ENCODE measurements at places on chromosomes 5 and 9. TPM values are rescaled to one million over a fixed set of nuclear protein-coding genes. Genes with fewer than 3 reads are reported as not detected.

DNA sequence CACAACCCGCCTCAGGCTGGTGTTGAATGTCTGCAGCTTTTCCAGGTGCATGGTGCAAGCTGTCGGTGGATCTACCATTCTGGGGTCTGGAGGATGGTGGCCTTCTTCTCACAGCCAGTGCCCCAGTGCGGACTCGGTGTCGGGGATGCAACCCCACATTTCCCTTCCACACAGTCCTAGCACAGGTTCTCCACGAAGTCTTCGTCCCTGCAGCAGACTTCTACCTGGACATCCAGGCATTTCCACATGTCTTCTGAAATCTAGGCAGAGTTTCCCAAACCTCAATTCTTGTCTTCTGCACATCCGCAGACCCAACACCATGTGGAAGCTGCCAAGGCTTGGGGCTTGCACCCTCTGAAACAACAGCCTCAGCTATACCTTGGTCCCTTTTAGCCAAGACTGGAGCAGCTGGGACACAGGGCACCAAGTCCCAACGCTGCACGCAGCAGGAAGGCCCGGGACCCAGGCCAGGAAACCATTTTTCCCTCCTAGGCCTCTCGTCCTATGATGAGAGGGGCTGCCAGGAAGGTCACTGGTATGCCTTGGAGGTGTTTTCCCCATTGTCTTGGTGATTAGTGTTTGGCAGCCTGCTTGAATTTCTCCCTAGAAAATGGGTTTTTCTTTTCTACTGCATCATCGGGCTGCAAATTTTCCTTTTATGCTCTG is 18.2 kb downstream of the PSIP1 start:
- peaks cover 47% of the 10 kb centered on the region for H3K4me1 ChIP-seq
- H3K27ac ChIP-seq, result peak overlapping the region; percentile 69
- no peak for DNase-seq
- peaks cover 2% of the 10 kb centered on the region for H3K36me3 ChIP-seq

DNA sequence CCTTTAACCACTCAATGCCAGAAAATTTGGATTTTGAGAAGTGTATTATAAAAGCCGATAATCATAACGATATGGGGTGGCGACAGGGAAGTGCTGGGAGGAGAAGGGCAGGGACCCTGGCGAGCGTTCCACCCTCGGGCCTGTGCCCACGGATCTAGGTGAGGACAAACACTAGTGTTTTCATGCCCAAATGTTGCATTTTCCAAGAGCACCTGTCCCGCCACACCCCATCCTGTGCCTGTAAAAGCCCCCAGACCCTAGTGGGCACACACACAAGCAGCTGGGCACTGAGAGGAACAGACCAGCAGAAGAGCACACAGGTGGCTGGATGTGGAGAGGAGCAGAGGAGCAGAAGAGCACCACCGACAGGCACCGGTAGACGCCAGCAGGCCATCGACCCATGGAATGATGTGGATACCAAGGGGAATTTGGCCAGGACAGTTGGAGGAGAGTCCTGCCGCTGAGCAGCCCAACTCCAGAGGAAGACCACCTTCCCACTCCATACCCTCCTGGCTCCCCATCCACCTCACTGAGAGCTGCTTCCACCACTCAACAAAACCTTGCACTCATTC is 315.0 kb downstream of the EDIL3 start:
- H3K36me3 ChIP-seq, result no peaks in the 10 kb centered on the region
- no peaks in the 10 kb centered on the region for H3K27me3 ChIP-seq

DNA sequence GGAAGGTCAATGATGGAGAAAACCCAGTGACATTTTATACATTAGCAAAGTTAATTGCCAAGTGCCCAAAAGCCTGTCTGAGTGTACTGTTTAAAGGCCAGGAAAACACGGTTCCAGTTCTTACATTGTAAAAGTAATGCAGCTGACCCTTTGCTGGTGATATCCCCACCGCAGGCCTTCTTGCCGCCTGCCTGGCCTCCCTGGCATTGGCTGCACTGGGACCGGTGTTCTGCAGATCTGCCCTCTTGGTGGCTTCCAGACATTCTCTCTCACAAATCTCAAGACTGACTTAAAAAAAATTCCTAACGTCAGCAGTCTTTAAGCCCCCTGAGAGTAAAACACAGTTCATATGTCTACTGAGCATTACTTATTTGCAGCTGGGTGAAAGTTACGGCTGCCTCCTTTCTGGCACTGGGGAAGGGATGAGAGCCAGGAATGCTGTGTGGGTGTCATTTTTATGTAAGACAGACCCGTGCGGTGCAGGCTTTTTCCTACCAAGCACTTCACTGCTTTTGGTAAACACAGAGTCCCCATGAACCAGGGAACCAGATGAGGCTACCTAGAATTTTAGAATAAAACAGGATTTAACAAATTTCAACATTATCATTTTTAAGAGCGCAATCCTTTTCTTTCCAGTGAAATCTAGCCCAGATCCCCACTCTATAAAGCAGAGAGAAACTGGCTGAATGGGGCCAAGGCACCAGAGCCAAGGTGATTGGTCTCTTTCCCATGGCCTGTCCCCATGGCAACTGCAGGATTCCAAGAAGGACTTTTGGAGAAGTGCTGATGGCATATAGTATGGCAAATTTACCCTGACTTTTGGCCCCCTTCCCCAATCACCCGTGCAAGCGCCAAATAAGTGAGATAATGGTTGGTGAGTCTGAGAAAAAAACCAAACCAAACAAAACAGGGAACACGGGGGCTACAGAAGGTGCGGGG is 80.8 kb downstream of the LMNB1 start:
- H3K27ac ChIP-seq, result no peak overlapping the region
- no peaks in the 10 kb centered on the region for H3K36me3 ChIP-seq
- no peaks in the 10 kb centered on the region for H3K27me3 ChIP-seq
- DNase-seq, result no peak
- H3K4me1 ChIP-seq, result peaks cover 23% of the 10 kb centered on the region

The CTXN3 gene
- not detected for polyA plus RNA-seq

The RALGDS gene
- polyA plus RNA-seq, result 14.1 TPM

GRCh38 chr5:14184725-14185124 is 41.6 kb downstream of the TRIO start:
- no peaks in the 10 kb centered on the region for H3K36me3 ChIP-seq
- no peak for DNase-seq
- H3K27me3 ChIP-seq, result peaks cover 7% of the 10 kb centered on the region
- H3K4me3 ChIP-seq, result no peak overlapping the region

The DMRT3 gene
- not detected for polyA plus RNA-seq

DNA sequence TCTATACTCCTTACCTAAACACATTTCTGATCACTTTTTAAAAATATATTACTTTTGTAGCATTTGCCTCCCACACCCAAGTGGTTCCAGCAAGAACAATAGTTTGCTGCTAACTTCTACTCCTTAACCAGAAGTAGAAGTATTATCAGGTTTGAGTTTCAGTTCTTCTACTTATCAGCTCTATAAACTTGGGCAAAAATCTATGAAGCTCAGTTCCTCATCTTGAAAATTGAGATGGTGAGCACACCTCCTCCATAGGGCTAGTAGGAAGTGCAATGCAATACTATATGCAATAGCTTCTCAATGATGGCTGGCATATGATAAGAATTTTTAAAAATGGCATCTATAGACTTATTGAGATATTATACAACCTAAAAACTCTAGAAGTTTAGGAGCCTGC is 283.7 kb downstream of the TLR4 start:
- no peak overlapping the region for H3K27ac ChIP-seq
- H3K27me3 ChIP-seq, result no peaks in the 10 kb centered on the region
- DNase-seq, result no peak
- H3K36me3 ChIP-seq, result peaks cover 4% of the 10 kb centered on the region
- no peak overlapping the region for H3K4me3 ChIP-seq

- no peak overlapping the region for H3K27ac ChIP-seq
- H3K27me3 ChIP-seq, result peaks cover 10% of the 10 kb centered on the region
- no peaks in the 10 kb centered on the region for H3K36me3 ChIP-seq
- no peak overlapping the region for H3K4me3 ChIP-seq
- H3K4me1 ChIP-seq, result no peaks in the 10 kb centered on the region
Observed at GRCh38 chr5:147417135-147417813, 92.6 kb downstream of the DPYSL3 start.

DNA sequence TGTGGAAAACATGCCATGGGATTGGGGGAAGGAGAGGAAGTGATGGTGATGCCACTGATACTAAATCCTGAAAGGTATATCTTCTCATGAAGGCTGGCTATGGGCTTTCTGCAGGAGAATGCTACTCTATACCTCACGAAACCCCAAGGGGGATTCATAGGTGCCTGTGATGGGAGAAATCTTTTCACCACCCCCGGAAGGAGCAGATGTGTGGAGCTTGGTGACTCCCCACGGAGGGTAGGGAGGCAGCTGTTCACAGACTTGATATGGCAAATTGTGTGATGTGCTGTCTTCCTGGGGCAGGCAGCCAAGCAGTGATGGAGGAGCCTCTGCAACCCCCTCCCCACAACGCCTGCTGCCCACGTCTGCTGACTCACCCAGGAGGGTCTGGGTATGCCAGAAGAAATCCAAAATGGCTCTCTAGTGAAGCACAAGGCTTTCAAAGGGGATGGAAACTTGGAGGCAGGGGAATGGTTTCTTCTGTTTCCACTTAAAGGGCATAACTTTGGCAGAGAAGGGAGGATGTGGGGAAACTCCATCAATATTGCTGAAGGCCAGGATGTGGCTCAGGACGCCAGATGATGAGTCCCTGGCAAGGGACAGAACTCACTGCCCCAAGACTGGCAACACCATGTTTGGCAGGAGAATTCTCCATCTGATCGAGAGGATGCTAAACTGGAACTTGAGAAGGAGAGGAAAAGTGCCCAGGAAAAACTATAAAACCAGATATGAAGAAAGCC is 188.3 kb downstream of the GABBR2 start:
- no peak for DNase-seq
- H3K4me1 ChIP-seq, result no peaks in the 10 kb centered on the region
- H3K27me3 ChIP-seq, result peaks cover 20% of the 10 kb centered on the region
- H3K27ac ChIP-seq, result no peak overlapping the region
- no peak overlapping the region for H3K4me3 ChIP-seq

DNA sequence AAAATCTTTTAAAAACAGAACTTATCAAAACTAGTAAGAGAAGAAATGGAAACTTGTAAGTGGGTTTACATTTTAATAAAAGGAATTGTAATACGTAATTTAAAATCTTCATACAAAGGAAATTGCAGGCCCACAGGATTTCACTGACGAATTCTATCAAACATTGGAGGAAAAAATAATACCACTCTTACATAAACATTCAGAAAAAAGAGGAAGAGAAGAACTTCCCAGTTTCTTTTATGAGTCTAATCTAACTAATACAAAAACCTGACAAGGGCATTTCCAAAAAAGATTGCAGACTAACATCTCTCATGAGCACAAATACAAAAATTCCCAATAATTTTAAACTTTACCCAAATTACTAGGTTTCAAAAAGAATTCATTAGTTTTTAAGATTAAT is 149.0 kb downstream of the RANBP17 start:
- DNase-seq, result no peak
- H3K27ac ChIP-seq, result no peak overlapping the region
- H3K4me1 ChIP-seq, result no peaks in the 10 kb centered on the region
- no peaks in the 10 kb centered on the region for H3K27me3 ChIP-seq

The TMEM161B gene
- 12.7 TPM for polyA plus RNA-seq

DNA sequence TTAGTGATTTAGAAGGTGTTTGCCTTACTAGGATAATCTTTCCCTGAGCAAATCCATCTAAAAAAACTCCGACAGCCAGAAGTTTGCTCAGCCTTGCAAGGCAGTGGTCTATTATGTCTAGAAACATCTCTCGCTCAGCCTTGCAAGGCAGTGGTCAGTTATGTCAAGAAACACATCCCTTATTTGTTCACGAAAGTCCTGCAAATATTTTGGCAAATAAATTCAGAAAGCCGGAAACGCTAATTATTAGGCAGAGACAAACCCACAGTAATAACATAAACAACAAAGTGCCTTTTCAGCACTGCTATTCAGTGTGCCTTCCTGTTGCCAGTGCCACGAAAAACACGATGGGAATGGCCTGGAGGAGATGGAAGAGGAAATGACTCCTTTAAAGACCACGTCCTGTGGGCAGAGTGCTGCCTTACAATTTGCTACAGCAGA is 184.5 kb downstream of the GNAQ start:
- H3K27ac ChIP-seq, result no peak overlapping the region
- no peaks in the 10 kb centered on the region for H3K36me3 ChIP-seq
- DNase-seq, result no peak
- H3K4me3 ChIP-seq, result no peak overlapping the region
- H3K27me3 ChIP-seq, result no peaks in the 10 kb centered on the region
- peaks cover 31% of the 10 kb centered on the region for H3K4me1 ChIP-seq

GRCh38 chr5:135952683-135953082 is 2.1 kb downstream of the LECT2 start:
- peaks cover 7% of the 10 kb centered on the region for H3K27me3 ChIP-seq
- DNase-seq, result no peak
- no peaks in the 10 kb centered on the region for H3K4me1 ChIP-seq

- no peak overlapping the region for H3K4me3 ChIP-seq
- no peaks in the 10 kb centered on the region for H3K27me3 ChIP-seq
- H3K27ac ChIP-seq, result no peak overlapping the region
- H3K4me1 ChIP-seq, result no peaks in the 10 kb centered on the region
Observed at GRCh38 chr5:87888139-87888538, 380.5 kb downstream of the TMEM161B start.

GRCh38 chr5:10752451-10752850 is 8.6 kb downstream of the DAP start:
- H3K27me3 ChIP-seq, result no peaks in the 10 kb centered on the region
- no peak overlapping the region for H3K27ac ChIP-seq
- H3K36me3 ChIP-seq, result peaks cover 13% of the 10 kb centered on the region

The ADAMTS13 gene
- 0.41 TPM for polyA plus RNA-seq

The ERBIN gene
- polyA plus RNA-seq, result 53.8 TPM

GRCh38 chr5:78763659-78764189 is 115.2 kb upstream of the LHFPL2 start:
- H3K27ac ChIP-seq, result no peak overlapping the region
- H3K36me3 ChIP-seq, result no peaks in the 10 kb centered on the region
- H3K4me3 ChIP-seq, result no peak overlapping the region
- no peaks in the 10 kb centered on the region for H3K4me1 ChIP-seq
- no peak for DNase-seq

Measured in naive thymus-derived CD8-positive, alpha-beta T cell (primary cell).